Esophagus squamous epithelium (tissue), 5 donors: ENCODE measurements at places on chromosomes 12 and 14. TPM values are rescaled to one million over a fixed set of nuclear protein-coding genes. Genes with fewer than 3 reads are reported as not detected.

DNA sequence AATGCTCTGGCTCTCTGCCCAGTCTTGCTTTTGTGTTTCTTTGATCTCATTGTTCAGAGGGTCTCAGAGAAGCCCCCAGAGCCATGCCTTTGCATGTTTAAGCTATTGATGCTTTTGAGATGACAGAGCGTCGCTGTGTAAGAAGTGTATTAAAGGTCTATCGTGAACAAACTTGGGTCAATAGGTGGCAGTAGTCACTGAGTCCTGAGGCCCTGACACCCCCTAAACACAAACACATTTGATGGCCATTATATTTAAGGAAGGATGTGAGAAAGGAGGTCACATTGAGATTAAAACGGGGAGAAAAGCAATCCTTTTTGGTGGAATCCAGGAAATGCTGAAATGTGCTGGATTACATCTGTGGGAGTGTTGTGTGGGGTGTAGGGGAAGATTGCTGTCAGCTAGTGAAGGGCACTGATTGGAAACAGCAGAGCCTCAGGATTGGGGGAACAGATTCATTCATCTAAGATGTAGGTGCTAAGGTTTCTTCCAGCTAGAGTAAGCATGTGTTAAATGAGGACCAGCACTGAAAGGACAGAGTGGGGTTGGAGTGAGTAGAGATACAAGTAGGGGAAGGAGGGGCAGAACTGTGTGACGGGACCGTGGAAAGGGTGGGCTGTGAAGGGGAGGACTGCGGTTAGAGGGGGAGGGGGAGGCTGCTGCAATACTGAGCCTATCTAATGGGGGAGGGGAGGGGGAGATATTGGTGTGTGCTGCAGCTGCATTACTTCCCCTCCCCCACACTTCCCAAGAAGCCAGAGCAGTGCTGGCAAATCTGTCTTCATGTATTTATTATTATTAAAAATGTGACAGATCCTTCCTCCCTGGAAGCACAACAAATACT, 12.7 kb downstream of the NGDN start:
- no peak for DNase-seq

DNA sequence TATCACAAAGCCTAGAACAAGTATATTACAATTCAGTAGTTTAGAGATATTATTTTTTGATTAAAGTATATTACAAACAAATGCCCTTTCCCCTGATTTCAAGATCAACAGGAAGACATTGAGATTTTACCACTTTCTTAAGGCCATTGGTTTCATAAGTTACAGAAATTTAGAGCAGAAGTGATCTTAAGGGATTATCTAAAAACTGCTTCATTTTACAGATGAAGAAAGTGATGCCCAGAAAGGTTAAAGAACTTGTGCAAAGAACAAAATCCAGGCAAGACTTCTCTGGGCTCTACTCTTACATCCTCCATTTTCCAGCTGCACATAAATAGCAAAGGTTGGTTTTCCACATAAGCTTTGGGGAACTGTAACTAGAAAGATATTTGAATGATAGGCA, 87.5 kb downstream of the DUSP6 start:
- DNase-seq: no peak

- no peak for DNase-seq
These were observed 45.0 kb upstream of the OR6J1 start for GRCh38 chr14:22689199-22689598.

- no peak for DNase-seq
These were observed 53.5 kb downstream of the IGF1 start for GRCh38 chr12:102426599-102427542.

DNA sequence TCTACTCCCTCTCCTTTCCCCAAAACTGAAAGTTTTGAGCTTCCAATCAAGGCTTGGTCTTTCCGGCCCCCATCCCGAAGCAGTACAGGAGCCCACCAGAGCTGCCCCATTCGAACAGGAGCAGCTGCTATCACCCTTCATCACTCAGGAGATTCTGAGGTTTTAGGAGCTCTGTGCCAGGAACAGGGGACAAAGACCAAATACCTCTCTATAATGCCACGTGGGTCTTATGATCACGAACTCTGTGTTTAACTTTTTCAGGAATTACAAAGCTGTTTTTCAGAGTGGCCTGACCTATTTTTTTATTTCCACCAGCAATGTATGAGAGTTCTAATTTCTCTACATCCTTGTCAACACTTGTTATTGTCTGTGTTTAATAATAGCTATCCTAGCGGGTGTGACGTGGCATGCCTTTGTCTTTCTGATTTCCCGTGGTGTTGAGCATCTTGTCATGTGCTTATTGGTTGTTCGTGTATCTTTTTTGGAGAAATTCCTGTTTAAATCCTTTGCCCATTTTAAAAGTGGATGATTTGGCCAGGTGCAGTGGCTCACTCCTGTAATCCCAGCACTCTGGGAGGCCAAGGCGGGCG, 21.7 kb downstream of the COA8 start:
- no peak for DNase-seq

- DNase-seq: no peak
These were observed 250.0 kb upstream of the E2F7 start for GRCh38 chr12:77315407-77315806.

Gene SLC39A2
- total RNA-seq: 8.6 TPM

Gene ANKS1B
- 1.6 TPM for total RNA-seq

Gene WNT5B
- total RNA-seq: 5.6 TPM
